ENCODE measurements at places on chromosomes 2 and 18.

DNA sequence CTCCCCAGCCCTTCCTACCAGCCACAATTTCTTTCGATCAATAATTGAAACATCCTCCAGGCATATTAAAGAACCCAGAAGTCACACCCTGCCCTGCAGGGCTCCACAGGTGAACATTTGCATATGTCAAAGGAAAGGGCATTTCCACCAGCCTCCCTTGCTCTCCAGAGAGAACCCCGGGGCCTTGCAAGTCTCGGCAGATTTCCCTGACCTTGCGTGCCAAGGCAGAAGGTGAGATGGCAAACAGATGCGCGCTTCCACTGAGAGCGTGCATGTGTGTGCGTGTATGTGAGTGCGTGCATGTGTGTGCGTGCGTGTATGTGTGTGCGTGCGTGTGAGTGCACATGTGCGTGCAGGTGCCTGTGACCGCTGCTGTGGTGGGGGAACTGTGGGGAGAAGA is 120.3 kb downstream of the INO80D start:
- DNase-seq: no peak

GRCh38 chr2:231655488-231655887 is 52.8 kb upstream of the PTMA start:
- no peak for DNase-seq

DNA sequence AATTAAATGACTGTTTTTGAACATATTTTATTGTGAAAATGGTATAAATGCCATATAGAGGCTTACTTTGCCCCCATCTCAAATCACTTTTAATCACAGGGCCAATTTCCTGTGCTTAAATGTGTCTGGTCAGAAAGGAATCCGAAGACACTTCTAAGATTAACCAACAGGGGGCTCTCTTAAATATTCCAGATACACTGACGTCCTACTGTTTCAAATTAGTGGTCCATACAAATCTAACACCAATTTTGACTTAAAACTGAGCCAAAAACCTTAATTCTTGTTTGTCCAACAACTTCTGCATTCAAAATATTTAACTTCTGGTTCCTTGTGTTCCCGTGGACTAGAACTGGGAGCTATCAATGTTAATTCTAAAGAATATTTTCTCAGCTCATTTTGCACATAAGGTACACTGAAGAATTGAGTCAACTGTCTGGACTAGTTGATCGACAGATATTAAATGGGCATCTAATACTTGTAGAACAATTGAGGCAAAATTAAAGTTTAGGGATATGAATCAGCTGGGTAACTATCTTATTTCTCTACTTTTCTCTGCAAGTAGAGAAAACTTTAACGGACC is 557.5 kb downstream of the ARHGAP15 start:
- DNase-seq: peak; percentile 55

GRCh38 chr2:64698177-64698643 is 44.5 kb upstream of the SERTAD2 start:
- no peak for DNase-seq

DNA sequence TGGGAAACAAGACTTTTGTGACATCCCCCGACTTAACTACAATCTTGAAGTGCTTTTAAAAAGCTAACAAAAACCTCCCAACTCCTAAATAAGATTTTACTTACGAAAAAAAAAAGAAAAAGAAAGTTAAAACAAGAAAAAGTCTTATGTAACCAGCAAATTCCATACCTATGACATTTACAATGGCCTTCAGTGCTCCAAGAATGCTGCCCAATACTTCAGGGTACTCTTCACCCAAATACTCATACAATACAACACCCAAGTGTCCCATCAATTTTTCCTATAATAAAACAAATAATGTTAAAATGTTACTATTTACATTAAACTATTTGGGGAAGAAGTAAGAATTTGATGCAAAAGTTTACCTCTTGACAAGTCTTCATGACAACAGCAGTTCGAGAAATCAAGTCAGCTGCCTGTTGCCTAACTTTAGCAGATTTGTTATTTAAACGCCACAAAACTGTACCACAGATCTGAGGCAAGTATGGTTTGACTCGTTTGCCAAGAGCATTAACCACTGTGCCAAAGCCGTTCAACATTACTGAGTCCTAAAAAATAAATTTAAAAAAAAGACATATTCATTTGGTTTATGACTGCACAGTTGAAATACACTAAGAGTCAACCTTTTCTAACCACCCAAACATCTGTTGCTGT is 34.8 kb downstream of the SF3B1 start:
- DNase-seq: peak; percentile 30

DNA sequence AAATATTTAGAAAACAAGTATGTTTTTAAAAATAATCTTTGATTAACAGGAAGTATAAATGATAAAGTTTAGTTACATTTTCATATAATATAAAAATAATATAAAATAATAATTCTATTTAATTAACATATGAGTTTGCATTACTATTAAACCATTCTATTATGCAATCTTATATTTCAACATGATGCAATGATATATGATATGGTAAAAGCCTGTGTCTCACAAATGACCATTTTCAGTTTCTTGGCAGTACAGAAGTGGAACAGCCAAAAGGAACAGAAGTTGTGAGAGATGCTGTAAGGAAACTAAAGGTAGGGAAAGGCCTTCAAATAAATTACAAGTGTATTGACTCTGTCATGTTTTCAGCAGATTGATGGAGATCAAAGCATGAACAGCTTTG is 230.8 kb downstream of the GULP1 start:
- DNase-seq: no peak

DNA sequence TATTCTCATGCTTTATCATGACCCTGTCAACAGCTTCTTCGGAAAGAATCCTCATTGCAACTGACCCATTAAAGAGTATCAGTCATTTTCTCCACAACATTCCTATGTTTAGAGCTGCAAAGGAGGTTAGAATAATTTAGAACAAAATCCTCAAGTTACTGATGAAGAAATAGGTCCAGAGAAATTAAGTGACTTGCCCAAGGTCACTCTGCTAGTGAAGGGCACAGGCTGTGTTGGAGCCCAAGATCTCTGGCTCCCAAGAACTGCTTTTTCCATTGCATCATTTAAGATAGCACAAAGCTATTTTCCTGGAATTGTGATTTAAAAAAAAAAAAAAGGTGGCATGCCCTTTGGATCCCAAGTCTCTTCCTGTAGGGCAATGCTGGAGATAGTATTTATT is 9.6 kb downstream of the IRS1 start:
- no peak for DNase-seq

All from EL (cell line).